Activated CD8-positive, alpha-beta memory T cell treated with anti-CD3 and anti-CD28 coated beads for 24 hours (primary cell): ENCODE measurements at places on chromosomes 5 and 9.

- DNase-seq = no peak
Observed at GRCh38 chr5:62231576-62231975, 74.4 kb upstream of the KIF2A start.

DNA sequence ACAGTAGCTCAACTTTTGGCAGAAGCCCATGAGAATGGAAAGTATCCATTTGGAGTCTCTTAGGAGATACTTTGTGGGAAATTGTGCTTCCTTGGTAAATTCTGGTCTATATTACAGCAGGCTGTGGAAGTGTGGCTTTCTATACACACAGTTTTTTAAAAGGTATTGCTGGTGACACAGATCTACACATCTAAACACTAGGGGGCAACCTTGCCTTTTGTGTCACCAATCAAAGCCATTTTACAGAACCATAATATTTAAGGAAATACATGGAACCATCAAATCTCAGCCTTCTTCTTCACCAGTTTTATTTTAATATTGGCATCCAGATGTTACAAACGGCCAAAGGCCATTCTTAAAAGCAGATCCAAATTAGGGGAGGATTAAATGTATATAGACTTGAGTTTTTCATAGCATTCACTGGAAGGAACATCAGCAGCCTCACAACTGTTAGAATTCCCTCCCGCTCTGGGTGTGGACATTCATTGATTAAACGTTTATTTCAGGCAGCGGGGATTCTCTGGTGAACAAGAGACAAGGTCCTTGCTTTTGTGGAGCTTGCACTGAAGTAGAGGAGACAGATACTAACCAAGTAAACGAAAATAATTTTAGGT, 132.4 kb upstream of the EPB41L4A start:
- no peak for DNase-seq

- no peak for DNase-seq
Observed at GRCh38 chr5:133842846-133843611, 125.4 kb downstream of the C5orf15 start.

GRCh38 chr5:153373130-153373498, 117.4 kb upstream of the GRIA1 start:
- DNase-seq = no peak

- DNase-seq = no peak
Observed at GRCh38 chr5:80409367-80409966, 1.6 kb downstream of the ZFYVE16 start.

GRCh38 chr5:125549322-125549911, 803.0 kb upstream of the ZNF608 start:
- no peak for DNase-seq

GRCh38 chr5:125412561-125413495, 666.4 kb upstream of the ZNF608 start:
- DNase-seq = no peak

DNA sequence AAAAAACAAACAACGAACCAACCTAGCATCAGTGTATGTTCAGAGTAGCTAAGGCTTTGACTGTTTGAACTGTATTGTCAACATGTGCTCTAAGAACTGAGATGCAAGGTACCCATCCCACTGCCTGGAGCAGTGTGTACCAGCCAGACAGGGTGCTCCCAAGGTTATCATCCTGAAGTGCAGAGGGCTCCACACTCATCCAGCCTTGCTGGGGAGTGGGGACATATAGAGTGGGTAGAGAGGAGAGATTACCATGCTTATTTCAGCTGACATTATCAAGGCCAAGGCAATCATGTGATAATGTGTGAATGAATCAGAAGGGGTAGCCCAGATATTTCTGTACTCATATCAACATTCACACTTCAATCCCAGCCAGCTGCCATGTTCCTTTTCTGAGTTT, 68.7 kb upstream of the ZNF622 start:
- no peak for DNase-seq

- DNase-seq = no peak
Observed at GRCh38 chr5:37900692-37901091, 60.9 kb upstream of the GDNF start.
